ENCODE measurements at places on chromosomes 2 and 18.

- DNase-seq: no peak
Measured at GRCh38 chr2:86700690-86701089, 19.4 kb upstream of the RMND5A start.

GRCh38 chr2:98898423-98898841, 37.6 kb downstream of the CRACDL start:
- no peak for DNase-seq

GRCh38 chr2:23661276-23662050, 265.5 kb downstream of the ATAD2B start:
- no peak for DNase-seq

GRCh38 chr2:117956036-117956796, 57.7 kb downstream of the CCDC93 start:
- no peak for DNase-seq

DNA sequence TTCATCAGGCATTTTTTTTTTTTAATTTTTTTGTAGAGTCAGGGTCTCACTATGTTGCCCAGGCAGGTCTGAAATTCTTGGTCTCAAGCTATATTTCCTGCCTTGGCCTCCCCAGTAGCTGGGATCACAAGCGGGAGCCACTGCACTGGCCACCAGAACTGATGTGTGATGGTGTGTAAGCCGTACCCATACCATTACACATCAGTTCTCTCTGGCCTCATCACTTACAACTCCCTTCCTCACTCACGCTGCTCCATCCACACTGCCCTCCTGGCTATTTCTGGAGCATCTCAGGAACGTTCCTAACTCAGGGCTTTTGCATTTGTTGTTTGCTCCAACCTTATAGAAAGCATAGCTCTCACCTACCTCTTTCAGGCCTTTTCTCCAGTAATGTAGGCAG, 834.5 kb upstream of the ID2 start:
- no peak for DNase-seq

DNA sequence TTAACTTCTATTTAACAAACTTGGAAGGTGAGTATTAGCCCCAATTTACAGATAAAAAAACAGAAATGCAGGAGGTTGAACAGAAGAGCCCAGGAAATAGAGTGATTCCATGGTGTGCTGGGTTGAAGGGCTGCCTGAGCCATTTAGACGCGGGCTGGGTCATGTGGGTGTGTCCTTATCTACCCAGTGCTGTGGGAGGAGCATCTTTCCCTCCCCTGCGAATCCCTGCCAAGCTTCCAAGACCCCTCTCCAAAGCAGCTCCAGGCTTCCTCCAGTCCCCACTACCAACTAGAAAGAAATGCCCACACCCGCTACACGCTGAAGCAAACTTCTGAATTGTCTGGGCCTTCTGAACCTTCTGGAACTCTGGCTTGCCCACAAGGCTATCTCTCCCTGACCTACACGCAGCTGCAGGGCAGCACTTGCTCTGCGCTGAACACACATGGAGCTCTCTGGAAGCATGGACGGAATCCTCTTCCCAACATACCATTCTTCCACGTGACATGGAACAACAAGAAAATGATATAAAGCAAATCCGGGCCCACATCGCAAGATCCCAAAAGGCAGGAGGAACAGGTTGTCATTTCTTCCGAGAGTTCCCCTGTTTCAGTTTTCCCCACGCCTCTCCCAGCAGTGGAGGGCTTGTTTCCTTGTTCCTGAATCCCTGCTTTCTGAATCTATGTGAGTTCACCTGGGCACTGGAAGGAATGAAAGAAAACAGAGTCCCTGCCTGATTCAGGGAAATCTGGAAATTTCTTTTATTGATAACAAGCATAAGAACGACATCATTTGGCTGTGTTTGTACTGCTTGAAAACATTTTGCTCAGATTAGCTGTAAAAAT, 562.7 kb upstream of the ID2 start:
- no peak for DNase-seq

- no peak for DNase-seq
Measured at GRCh38 chr18:67179726-67180125, 336.8 kb downstream of the DSEL start.

DNA sequence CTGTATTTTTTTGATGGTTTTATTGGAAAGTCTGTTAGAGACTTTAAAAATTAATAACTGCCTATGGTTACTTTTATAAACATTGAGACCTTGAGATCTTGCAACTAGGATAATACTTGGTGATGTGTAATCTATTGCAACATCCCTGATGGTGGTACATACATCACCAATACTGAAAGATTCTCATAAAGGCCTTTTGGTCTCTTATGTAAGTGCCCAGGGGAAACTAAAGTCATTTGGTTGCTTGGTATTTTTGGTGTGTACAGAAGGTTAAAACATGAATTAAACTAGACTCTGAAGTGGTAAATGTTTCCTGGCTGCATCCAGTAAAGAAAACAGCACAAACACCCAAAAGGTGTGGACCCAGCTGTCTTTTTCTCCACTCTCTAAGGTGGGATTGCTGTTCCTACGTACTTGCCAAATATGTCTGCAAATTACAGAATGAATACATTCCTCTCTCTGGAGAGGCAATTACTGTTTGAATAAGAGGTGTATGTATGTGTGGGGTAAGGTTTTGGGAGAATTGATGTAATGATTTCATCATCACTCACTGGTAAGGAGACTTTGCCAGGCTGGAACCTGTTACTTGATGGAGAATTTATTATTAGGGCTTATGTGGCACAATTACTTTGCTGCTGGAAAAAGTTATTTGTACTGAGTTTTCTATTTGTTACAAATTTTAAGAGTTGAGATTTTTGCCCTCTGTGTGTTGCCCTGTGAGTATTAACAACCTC, 3.6 kb downstream of the B3GNT2 start:
- no peak for DNase-seq

- DNase-seq: no peak
Measured at GRCh38 chr2:44547718-44548117, 186.0 kb downstream of the CAMKMT start.

GRCh38 chr2:234189230-234189629, 138.7 kb downstream of the SPP2 start:
- no peak for DNase-seq

DNA sequence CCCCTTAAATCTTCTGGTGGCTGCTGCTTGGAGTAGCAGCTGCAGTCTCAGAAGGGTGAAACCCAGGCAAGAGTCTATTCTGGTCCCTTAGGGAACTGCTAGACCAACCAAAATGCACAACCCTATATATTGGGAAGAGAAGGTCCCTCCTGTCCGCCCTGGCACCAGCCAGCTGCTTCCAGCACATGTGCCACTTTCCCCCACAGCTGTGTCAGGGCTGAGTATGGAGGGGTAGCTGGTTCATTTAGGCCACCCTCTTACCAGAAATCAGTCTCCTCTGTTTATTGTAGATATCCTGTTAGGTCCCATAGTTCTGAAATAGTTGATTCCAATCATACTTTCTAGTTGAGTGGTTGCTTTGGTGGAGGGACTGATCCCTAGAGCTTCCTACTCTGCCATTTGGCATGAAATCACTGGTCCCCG, 68.9 kb downstream of the BIRC6 start:
- no peak for DNase-seq

GRCh38 chr18:195651-196050, 37.3 kb downstream of the USP14 start:
- DNase-seq: no peak

- no peak for DNase-seq
Measured at GRCh38 chr2:185144159-185144919, 546.0 kb downstream of the ZNF804A start.

DNA sequence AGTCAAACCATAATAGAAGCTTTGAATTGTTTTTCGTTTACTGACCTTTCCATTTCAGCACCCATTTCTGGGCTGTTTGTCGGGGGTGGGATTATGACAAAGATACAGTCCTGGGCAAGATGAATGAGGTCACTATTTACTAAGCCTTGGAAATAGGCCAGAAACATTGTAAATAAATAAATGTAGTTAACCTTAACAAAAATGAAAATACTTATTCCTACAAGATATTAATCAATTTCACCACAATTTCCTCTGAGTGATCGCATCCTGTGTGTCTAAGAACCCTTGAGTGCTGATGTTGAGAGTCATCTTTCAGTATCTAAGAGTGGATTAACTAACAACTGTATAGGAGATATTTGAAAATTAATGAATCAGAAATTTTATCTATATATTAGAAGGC, 14.0 kb downstream of the ITGA4 start:
- DNase-seq: no peak

DNA sequence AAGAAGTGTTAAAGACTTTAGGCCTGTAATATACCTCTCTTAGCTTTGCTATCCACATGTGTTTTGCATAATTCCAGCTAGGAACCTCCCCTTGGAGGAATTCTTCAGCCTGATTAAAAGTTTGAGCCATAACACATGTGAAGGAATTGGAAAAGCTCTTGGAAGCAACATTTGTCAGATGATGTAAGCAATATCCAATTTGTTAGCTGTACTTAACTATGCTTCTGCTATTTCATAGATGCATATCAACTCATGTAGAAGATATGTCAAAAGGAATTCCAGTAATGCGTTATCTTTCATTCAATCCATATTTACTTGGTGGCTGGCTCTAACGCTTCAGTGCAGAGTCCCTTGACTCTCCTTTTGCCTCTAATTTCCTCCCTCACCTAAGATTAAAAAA, 46.2 kb downstream of the PKP4 start:
- no peak for DNase-seq

GRCh38 chr2:101972621-101973434, 18.9 kb upstream of the IL1R2 start:
- DNase-seq: no peak

GRCh38 chr18:79801217-79801616, 3.5 kb downstream of the KCNG2 start:
- no peak for DNase-seq

- DNase-seq: no peak
Measured at GRCh38 chr2:56130463-56131070, 53.2 kb upstream of the CCDC85A start.

DNA sequence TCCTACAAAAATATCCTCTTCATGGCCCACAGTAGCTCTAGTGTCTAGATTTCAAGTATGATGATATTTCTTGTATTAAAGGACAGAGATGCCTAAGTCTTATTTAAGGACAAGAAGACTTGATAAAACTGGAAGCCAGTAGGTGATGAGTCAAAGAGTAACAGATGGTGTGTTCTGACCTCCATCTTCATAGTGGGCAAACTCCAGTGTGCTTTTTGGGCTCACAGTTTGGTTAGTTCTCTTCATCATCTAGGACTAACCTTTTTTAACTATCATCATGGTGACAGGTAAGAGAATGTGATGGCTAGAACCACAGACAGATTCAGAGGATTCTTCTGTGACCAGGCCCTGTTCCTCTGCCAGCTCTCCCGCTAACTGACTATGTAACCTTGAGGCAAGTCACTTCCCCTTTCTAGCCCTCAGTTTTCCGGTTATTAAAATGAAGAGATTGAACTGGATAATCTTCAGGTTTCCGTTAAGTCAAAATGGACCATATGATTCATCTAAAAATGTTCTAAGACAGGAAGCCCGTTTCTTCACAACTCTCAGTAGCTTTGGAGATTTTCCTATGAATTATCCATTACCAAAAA, 140.3 kb upstream of the RASGRP3 start:
- DNase-seq: no peak

DNA sequence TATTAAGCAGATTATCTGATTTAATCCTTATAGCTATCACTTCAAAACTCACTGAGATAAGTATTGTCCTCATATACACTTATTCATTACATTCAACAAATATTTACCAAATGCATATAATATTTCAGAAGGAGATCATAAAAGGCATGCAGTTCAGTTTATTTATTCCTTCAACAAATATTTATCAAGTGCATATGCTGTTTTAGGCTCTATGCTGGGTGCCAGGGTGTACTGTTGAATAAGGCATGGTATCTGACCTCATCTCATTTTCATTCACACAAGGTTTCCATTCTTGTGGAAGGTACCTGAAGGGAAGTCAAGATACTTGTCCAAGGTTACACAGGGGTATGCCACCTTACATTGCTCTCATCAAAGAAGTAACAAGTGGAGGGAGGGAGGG, 213.0 kb downstream of the INSIG2 start:
- no peak for DNase-seq

DNA sequence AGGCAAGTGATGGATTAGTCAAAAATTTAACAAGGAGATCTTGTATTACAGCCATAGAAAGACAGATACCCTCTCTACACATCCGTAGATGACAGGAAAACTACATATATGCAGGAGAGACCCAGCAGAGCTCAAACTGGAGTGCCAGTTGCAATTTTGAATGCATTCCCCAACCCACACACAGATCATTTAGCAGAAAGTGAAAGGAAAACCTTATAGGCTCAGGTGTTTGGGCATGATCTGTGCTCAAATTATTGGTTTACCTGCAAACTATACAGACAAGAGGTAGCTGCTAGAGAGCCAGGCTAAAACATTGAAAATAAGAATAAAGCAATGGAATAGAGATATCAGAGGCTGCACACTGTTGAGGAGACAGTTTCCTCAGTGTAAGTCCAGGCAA, 51.8 kb downstream of the RAB3GAP1 start:
- no peak for DNase-seq

DNA sequence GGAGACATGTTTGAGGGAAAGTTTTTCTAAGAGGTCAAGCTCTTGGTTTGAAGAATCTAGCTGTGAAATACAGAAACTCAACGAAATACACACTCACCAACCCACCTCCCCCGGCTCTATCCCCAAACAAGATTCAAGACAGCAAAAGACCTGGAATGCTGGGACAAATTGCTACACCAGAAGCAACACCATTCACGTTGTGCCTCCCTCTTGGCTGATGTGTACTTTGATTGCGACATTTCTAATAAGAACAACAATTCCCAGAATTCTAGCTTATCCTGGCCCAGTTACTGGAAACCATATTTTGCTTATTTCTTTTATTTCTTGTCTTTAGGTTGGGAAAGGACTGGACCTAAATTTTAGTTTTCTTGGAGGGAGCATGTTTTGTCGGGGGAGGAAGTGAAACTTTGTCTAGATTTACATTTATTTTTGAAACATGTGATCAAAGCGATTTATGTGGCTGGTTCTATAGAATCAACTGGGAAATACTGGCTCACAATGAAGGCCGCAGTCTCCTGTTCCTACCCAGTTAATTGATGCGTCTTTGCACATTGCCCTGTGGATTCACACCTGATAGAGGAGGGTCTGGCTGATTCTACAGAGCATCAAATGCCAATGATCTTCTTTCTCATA, 29.6 kb upstream of the LPIN1 start:
- no peak for DNase-seq

- DNase-seq: no peak
Measured at GRCh38 chr2:163370169-163370886, 365.5 kb downstream of the FIGN start.

- no peak for DNase-seq
Measured at GRCh38 chr2:18156002-18156401, 277.5 kb downstream of the KCNS3 start.

DNA sequence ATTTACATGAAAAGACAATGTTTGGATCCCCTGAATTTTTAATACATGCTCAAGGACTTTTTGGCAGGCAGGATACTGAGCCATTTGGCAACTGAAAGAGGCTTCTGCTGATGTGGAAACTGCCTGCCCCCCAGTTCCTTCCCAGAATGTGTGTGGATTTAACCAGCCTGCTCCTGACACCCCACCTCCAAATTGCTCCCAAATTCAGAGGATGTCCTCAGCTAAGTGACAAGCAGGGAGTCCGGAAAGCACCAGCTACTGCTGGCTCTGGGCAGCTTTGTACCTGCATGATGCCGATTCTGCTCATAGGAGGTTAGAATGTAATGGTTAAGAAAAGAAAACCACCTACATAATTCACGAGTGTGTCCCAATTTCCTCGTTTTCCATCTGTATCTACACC, 197.5 kb downstream of the CDH20 start:
- DNase-seq: no peak
